ENCODE measurements at places on chromosomes 12 and 14.

DNA sequence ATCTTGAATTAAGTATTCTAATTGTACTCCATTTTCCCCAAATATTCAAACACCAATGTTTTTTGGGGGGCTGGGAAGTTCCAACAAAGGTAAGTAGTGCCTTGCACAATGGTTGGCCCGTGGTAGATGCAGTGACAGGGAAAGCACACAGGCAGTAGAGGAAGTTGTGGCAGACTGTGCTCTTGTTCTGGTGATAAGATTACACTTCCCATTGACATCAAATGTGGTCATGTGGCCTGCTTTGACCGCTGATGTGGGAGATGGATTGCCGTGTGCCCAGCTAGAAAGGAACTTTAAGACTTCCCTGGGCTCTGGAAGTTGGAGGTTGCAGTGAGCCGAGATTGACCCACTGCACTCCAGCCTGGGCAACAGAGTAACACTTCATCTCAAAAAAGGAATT lies 223.8 kb downstream of the VRK1 start:
- no peak for DNase-seq

DNA sequence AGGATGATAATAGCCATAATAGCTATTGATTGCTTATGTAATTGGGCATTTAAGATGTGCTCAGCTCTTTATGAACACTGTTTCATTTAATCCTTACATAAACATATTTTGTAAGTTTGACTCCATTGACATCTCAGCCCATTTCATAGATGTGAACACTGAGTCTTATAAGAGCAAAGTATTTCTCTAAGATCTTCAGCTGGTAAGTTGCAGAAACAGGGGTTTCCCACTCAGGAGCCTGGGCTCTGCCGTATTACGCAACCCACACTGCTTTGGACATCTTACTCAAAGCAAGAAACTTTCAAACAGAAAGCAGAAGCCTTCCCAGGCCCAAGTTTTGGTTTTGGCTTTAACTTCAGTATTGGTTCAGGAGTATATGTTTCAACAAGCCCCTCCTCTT lies 705.1 kb downstream of the MED13L start:
- no peak for DNase-seq

DNA sequence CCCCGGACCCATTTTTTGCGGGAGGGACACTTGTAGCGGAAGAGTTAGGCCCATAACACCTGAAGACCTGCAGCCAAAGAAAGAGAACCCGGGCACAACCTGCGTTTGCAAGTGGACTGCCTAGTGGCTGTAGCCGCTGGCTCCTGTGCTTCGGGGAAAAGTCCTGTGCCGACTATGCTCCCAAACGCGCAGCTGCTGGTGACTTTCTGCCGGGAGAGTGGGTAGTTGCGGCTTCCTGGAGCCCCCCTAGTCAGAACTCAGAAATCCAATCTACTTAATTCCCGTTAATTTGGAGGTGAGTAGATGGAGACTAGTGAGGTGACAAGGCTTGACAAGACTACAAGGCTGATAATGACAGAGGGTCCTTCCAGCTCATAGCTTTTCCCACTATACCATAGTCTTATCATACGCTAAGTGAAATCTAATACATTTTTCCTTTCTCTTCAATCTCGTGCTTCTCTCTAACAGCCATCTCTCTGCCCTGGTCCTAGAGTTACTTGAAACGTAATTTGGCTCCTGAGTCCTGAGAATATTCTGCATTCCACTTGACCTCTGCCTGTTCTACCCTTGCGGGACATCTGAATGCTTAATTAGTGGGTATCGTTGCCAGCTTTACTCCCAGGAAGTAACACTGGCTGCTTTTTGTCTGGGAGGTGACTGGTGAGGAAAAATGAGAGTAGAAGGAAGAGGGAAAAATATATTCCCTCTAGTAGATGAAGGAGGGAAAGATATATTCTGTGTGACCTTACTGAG lies 556 bp downstream of the MTHFD1 start:
- DNase-seq = peak; percentile 14

DNA sequence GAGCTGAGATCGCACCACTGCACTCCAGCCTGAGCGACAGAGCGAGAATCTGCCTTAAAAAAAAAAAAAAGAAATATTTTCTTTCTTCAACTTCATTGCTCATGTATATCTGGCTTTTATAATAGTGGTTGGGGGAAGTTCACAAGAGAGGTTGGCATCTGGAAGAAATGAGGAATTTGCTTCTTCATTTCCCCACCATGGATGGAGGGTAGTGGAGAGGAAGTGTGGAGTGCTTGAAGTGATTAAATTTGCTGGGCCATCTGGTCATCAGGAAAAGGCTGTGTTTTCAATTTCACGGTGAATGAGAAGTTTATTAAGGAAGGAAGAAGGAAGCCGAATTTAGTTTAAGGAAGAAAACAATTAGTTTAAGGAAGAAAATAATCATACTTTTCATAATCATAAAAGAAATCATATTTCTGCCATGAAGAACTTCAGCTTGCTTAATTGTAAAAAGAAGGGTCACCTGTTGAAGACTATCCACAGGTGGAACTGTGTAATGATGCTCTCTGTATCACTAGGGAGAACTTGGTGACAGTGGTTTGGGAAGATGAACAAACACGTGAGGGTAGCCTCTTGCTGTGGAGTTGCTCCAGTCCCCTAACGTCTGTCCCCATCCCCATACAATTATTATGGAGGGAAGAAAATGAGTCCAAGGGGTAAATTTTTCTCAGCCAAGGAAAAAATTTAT lies 197.3 kb upstream of the ARHGAP5 start:
- DNase-seq = no peak

DNA sequence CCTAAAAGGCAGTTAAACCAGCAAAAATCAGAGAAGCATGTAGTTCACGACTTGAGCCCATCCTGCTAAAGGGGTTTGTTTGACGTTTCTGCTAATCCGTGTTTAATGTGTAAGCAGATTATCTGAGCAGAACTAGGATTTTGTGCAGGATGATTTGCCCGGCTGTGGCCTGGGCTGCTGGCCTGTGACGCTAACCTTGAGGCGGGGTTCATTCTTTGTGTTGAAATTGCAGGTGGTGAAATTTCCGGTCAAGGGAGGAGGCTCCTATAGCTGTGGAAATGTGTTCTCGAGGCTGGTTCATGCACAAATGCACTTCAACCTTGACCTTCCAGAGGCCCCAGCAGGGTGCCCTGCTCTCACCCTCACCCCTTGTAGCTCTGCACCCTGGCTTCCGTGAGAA lies 63.7 kb downstream of the SLC24A4 start:
- DNase-seq = no peak

GRCh38 chr12:88241862-88242570 lies 99.9 kb downstream of the TMTC3 start:
- no peak for DNase-seq

- DNase-seq = no peak
These were observed 6.9 kb downstream of the TNFRSF1A start for GRCh38 chr12:6334940-6335450.

- DNase-seq = peak; percentile 65
These were observed 17.9 kb downstream of the WASHC3 start for GRCh38 chr12:102043928-102044327.

- no peak for DNase-seq
These were observed 285.9 kb downstream of the MDGA2 start for GRCh38 chr14:47389535-47389934.

DNA sequence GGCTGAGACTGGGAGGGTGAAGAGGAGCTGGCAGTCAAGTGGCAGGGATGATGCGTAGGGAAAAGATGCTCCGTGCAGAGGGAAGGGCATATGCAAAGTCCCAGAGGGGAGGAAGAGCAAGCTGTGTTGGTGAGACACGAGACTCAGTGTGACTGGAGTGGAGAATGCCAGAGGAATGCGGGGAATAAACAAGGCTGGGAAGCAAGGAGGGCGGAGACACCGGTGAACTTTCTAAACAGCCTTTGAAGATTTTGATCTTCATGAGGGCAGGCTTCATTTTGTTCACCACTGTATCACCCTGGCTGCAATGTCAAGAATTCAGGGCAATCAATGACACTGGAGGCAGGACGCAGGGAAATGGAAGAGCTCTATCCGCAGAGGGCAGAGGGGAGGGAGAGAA lies 535.8 kb downstream of the FUT8 start:
- no peak for DNase-seq

DNA sequence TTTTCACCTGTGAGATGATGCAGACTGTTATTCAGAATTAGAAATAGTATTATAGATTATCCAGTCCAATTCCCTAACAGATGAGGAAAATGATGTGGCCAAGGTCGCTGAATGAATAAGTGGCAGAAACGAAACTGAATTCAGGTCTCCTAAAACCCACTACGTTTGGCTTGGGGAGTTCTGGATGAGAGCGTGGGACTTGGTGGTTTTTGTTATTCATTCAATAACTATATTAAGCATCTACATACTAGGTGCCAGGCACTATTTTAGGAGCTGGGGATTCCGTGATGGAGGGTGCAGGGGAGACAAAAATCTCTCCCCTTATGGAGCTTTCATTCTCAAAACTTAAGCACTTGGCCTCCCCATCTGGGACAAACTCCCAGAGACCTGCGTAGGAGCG lies 813 bp upstream of the CCDC184 start:
- DNase-seq = no peak

DNA sequence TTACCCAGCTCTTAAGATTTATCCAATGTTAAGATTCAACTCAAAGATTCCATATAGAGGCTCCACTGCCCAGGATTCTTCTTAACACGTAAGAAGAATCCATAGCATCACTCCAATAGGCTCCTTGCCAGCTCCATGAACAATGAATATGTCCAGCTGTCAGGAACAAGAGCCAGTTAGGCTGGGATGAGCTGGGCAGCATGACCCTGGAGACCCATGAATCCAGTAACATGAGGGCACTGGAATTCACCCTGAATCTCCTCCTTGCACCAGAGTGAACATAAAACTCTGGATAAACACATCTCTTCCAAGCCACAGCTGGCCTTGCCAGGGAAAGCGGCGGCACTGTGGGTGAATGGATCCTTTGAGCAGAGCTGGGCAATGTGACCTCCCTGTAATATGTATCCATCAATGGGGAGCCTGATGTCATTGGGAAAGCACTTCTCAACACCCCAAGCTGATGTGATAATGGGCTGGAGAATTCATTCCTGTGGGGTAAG lies 24.4 kb upstream of the TC2N start:
- DNase-seq = no peak

DNA sequence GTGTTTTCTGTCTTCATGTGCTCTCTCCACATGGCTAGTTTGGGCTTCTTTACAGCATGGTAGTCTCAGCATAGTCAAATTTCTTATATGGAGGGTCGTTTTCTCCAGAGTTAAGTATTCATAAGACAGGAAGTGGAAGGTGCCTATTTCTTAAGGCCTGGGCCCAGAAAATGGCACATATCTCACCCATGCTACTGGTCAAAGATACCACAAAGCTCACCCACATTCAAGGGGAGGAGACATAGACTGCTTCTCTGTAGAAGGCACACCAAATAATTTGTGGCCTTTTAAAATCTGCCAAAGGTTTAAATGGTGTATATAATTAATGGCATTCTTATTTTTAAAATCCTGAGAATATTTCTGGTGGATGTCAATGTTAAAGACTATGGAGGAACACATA lies 44.8 kb downstream of the CCDC91 start:
- DNase-seq = no peak

- no peak for DNase-seq
These were observed 86.0 kb downstream of the SLCO1A2 start for GRCh38 chr12:21248679-21249078.

DNA sequence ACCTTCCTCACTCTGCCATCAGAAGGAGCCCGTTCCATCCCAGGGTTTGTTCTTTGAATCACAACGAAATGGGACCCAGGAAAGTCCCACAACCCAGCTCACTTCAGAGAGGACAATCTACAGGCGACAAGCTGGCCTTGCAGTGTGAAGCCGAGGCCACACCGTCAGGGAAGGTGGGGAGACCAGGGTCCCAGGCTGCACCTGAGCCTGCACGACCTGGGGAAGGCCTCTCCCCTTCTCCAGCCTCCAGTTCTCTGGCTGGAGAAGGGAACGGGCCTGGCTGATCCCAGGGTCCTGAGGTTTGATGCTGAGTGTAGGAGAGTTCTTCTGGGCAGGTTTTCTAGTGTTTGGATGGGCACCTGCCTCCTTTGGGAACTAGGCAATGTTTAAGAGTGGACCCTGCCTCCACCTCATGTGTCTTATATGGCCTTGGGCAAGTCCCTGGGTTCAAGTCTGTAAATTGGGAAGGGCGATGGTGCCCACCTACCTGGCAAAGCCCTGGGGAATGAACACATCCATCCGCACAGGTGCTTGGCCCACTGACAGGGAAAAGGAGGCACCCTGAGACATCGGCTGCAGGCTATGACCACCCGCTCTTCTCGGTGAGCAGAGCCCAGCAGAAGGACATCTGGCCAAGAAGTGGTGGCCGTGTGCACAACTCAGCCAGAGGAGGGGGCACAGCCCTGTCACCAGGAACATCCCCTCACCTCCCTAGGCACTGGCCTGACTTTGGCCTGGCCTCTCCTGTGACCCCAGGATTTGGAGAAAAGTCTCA lies 77.9 kb upstream of the BCL11B start:
- DNase-seq = no peak

- DNase-seq = no peak
These were observed 3.2 kb upstream of the DIO3 start for GRCh38 chr14:101557811-101558738.

- no peak for DNase-seq
These were observed 190.2 kb upstream of the HMGA2 start for GRCh38 chr12:65634061-65634460.

- no peak for DNase-seq
These were observed 416.2 kb downstream of the SOX5 start for GRCh38 chr12:23533265-23533664.
